ENCODE measurements at places on chromosomes 1 and 21.
A peak's percentile ranks its signal among the peaks of the same experiment; 100 is the strongest.

- no peak for DNase-seq
Measured at GRCh38 chr1:197814306-197814705, 39.0 kb upstream of the DENND1B start.

GRCh38 chr1:237219751-237220642, 178.0 kb downstream of the RYR2 start:
- DNase-seq, result peak; percentile 6

DNA sequence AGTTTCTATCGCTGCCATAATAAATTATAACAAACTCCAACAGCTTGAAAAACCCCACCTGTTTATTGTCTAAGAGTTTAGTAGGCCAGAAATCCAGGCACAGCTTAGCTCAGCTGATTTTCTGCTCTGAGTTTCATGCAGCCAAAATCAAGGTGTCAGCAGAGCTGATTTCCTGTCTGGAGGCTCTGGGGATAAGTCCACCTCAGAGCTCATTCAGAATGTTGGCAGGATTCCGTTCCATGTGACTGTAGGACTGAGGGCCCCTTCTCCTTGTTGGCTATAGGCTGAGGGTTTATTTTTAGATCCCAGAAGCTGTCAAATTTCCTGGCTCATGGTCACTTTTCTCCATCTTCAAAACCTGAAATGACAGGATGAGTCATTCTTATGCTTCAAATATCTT, 91.6 kb upstream of the CHODL start:
- DNase-seq, result no peak

DNA sequence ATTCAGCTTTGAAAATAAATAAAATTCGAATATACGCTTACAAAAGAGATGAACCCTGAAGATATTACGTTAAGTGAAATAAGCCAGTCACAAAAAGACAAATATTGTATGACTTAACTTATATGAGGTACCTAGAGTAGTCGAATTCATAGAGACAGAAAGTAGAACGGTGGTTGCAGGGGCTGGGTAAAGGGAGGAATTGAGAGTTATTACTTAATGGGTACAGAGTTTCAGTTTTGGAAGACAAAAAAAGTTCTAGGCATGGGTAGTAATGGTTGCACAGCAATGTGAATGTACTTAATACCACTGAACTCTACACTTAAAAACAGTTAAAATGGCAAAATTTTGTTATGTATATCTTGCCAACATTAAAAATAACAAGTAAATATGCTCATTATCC, 48.6 kb upstream of the ZNHIT6 start:
- DNase-seq, result no peak

- no peak for DNase-seq
Measured at GRCh38 chr1:3231826-3232225, 162.8 kb downstream of the PRDM16 start.

GRCh38 chr1:61102041-61102440, 19.7 kb downstream of the NFIA start:
- no peak for DNase-seq

GRCh38 chr1:116769561-116769977, 15.3 kb downstream of the CD2 start:
- DNase-seq, result no peak

- DNase-seq, result no peak
Measured at GRCh38 chr1:214547747-214548146, 3.7 kb downstream of the PTPN14 start.

GRCh38 chr1:83769594-83770318, 229.2 kb downstream of the TTLL7 start:
- no peak for DNase-seq

DNA sequence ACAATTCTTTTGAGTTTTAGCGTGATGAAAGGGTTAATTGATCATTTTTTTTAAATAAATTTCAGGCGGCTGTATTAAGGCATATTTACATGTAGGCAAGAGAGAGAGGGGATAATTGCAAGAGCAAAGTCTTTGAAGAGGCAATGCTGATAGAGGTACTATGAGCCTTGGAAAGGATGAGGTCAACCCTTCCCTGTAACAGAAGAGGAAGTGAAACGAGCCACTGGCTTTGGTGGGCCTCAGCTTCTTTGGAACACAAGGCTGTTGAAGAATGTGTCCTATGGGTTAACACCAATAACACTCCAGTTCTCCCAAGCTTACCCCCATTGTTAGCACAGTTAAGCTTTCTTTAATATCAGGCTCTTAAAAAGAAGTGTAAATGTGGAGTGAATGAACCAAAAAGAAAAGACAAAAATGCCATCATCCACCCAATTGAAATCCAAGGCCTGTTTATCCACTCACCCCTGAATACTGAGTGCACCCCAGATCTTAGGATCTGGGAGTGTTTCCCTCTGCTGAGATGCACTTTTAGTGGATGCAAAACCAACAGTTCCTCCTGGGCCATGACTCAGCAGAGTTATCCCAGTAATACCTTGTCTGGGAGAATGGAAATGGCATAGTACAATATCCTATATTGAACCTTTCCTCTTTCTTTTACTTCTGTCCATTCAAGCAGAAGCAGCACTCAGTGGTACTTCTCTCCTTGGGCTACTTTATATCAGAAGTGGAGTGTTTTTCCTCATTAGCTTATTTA, 216.4 kb downstream of the SLC44A5 start:
- no peak for DNase-seq

- DNase-seq, result no peak
Measured at GRCh38 chr1:44460107-44460882, 55.2 kb downstream of the RNF220 start.

DNA sequence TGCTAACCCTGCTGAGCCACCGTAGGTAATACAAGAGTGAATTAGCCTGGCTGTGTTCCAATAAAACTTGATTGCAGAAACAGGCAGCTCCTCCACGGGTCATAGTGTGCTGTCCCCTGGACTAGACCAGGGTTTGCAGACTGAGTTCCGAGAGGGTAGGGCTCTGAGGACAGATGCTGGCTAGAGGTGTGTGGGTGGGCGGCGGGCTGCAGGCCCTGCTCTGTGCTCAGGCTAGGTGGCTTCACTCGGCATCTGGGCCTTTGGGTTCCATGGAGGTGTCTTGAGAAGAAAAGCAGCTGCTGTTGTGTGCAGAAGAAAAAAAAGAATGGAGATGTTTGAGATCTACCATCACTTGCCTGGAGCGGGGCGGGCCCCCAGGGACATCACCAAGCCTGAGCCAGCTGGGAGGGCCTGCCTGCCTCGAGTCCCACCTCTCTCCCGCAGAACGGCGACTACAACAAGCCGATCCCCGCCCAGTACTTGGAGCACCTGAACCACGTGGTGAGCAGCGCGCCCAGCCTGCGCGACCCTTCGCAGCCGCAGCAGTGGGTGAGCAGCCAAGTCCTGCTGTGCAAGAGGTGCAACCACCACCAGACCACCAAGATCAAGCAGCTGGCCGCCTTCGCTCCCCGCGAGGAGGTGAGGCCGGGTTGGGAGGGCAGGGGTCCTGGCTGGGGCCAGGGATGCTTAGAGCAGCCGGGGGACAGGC, 7.9 kb downstream of the TMEM201 start:
- DNase-seq, result no peak
